ENCODE measurements at places on chromosomes 2 and 18.

- DNase-seq: no peak
These were observed 808.0 kb upstream of the SOX11 start for GRCh38 chr2:4884117-4884571.

GRCh38 chr18:12420821-12421421 lies 13.2 kb downstream of the PRELID3A start:
- no peak for DNase-seq

- DNase-seq: no peak
These were observed 310.3 kb downstream of the NOL4 start for GRCh38 chr18:33914399-33914798.

DNA sequence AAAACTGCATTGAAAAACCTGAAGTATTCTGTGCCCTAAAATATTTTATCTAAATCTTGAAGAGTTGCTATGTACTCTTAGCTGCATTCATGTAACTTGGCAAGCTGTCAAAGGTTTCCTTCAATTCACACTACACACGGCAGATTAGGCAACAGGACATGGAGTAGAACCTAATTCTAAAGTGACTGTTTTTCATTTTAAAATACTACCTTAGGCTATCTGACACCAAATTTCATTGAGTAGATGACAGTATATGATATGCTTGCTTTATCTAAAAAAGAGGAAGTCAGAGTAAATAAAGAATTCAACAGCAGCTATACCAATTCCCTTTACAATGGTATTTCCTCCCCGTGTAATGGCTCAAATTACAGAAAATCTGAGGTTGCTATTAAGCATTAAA lies 45.4 kb downstream of the EXOC6B start:
- no peak for DNase-seq

DNA sequence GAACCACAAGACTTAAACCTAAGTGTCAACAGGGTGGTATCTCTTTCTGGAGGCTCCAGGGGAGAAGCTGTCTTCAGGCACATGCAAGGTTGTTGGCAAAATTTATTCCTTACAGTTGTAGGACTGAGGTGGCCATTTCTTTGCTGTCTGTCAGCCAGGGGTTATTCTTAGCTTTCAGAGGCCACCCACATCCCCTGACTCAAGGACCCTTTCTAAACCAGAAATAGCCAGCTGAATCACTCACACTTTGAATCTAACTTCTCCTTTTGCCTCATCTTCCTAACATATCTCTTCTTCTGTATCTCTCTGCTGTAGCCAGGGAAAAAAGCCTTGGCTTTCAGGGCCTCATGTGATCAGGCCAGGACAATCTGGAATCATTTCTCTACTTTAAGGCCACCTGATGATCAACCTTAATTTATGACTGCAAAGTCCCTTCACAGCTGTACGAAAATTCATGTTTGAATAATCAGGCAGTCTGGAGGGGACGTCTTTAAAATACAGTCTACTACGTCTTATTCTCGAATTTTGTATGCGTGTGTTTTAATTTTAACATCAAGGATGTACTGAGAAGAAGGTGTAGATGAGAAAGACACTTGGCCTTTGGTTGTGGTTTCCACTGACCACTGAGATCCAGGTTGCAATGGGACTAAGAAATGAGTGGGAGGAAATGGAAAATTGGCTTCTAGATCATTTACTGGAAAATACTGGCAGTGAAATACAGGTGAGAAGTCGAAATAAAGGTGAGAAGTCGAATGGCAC lies 90.4 kb downstream of the DOCK10 start:
- DNase-seq: no peak

Data from LNCaP clone FGC (cell line).